Stimulated activated CD4-positive, alpha-beta T cell treated with anti-CD3 and anti-CD28 coated beads, Interleukin-15, amount 100 ng/mL, for 48 hours (primary cell): ENCODE measurements at places on chromosomes 1 and 21.

DNA sequence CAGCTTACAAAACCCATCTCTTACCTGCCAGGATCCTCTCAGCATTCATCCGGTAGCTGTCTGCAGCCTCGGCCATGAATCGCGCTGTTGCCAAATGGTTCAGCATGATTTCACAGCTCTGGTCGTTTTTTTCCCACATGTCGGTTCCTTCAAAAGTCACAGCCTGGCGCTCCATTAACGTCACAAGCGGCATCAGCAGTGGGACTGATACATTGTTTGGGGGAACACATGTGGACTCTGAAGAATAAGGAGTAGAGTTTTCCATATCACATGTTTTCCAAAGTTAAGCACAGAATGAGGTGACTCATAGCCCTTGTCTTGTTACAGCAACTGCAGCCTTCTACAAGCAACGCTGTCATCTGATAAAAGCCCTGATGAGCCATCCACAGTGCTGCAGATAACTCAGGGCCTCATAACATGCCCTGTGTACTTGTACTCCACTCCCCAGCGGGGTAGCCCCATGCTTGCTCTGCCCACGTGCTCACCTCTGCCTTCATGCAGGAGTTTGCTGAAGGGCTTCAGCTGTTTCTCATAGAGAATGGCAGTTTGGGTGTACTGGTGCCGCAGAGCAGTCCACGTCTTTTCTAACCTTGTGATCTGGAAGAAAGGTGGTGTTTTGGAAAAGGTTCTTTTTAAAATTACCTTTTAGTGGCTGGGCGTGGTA, 114.2 kb downstream of the BCAR3 start:
- no peak for DNase-seq

GRCh38 chr1:24830680-24831272, 85.5 kb downstream of the CLIC4 start:
- no peak for DNase-seq

DNA sequence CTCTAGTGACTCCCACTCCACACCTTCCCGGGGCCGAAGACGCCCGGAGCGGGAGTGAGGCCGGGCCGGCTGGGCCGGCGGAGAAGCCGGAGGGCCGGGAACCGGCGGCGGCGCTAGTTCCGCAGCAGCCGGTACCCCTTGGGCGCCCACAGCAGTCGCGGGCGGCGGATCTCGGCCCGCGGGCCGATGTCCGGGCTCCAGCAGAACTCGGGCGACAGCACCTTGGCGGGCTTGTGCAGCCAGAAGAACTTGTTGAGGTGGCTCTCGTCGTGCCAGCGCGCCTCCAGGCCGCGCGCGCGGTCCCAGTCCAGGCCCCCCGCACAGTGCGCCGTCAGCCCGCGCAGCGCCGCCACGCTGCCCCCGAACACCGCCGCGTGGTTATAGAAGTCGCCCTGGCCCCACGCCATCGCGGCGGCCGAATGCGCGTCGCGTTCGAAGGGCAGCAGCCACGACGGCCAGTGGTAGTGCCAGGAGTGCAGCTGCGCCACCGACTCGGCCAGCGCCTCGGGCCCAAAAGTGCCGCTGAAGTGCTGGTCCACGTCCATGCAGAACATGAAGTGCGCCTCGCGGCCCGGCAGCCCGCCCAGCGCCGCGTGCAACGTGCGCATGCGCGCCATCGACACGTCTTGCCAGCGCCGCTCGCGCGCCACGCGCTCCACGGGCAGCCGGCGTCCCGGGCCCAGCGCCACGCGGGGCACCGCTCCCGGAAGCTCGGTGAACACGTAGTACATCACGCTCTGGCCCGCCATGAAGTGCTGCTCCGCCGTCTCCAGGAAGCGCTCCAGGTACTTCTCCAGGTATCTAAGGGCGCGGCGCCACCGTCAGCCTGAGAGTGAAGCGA, 14.0 kb downstream of the A3GALT2 start:
- no peak for DNase-seq

DNA sequence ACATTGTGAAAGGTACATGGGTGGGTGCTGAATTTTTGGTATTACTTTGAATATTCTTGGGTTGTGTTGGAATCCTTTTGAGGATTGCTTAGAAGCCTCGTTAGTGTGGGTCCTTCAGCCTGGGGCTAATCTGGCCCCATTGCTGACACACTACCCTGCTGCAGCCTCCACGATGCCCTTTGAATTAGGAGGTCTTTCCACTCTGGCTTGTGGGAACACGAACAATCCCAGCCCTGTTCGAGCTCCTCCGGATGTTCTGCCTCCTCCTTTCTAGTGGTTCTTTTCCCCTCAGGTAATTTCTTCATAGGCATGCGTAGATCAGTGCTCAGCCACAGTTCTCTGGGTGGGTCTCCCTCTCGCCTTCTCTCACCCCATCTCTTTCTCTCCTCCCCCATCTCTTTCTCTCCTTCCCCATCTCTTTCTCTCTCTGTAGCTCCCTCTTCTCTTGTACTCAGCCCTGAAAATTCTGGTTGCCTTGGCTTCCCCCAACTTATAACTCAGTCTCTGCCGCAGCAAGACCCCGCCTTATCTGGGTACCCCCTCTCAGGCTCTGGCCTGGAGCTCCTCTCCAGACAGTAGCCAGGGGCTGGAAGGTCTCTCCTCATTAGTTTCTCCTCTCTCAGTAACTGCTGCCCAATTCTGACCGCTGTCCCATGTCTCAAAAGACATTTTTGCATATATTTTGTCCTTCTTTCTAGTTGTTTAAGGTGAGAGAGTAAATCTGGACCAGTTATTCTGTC, 46.0 kb upstream of the SLC19A1 start:
- no peak for DNase-seq

DNA sequence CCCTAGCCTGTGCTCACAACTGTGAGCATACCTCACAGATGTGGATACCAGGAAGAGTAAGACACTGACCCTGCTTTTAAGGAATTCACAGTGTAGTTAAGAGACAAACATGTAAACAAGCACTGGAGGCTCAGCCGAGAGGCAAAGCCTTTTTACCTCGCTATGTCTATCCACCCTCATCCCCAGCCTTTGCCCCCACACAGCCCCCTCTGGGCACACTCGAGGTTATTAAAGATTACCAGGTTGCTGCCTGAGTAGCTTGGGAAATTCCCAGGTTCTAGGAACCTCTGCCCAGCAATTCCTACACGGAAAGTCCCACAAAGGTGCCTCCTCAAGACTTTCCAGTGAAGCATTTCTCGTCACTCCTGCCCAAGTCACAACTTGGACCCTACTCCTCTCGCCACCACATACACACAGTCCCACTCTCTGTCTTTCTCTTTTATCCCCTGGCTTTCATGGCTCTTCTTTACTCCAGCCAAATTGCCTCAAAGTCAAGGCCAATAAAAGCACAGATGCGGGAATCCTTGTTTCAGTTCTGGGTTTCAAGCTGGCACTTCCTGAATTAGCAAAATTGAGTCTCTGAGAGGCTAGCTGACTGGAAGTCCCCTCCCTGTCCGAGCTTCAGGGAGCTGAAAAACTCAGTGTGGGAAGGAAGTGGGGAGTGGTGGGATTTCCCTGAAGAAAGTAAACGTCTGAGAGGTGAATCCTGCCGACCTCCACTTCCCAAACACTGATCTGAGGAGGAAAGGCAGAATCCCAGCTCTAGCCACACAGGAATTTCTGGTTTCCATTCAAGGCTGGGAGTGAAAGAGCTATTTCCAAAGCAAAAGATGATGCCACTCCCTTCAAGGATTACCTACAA, 7.6 kb downstream of the DENND2D start:
- no peak for DNase-seq

GRCh38 chr1:33468531-33468930, 3.9 kb upstream of the ZSCAN20 start:
- DNase-seq, result no peak

- no peak for DNase-seq
Measured at GRCh38 chr1:67738401-67738800, 53.4 kb downstream of the GADD45A start.

DNA sequence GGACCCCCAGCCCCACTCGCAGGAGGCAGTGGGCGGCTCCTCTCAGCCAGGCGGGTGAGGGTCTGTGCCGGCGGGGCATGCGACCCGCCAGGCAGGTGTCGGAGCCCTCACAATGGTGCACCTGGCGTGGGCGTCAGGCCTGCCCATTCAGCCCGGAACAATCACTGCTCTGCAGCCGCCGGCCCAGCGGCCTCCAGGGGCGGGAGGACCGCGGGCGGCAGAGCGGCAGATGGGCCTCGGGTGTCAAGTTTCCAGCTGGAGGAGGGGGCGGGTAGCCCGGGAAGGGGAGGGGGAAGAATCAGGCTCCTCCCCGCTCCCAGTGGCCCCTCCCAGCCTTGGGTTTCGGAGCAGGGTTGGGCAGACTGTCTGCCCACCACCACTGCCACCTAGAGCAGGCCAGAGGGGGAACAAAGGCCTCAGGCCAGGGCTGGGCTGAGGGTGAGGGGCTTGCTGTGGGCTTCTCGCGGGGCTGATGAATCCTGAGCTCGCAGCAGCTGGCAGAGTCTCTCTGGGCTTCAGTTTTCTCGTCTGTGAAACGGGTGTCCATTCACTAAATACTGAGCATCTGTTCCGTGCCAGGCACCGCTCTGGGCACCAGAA, 39.5 kb upstream of the CASZ1 start:
- no peak for DNase-seq

GRCh38 chr1:232579466-232579865, 50.5 kb downstream of the SIPA1L2 start:
- no peak for DNase-seq

- DNase-seq, result no peak
Measured at GRCh38 chr1:38006008-38006828, 904 bp upstream of the FHL3 start.

GRCh38 chr1:184166485-184166884, 115.0 kb downstream of the TSEN15 start:
- DNase-seq, result no peak

GRCh38 chr21:33939226-33939625, 23.6 kb upstream of the ATP5PO start:
- no peak for DNase-seq

DNA sequence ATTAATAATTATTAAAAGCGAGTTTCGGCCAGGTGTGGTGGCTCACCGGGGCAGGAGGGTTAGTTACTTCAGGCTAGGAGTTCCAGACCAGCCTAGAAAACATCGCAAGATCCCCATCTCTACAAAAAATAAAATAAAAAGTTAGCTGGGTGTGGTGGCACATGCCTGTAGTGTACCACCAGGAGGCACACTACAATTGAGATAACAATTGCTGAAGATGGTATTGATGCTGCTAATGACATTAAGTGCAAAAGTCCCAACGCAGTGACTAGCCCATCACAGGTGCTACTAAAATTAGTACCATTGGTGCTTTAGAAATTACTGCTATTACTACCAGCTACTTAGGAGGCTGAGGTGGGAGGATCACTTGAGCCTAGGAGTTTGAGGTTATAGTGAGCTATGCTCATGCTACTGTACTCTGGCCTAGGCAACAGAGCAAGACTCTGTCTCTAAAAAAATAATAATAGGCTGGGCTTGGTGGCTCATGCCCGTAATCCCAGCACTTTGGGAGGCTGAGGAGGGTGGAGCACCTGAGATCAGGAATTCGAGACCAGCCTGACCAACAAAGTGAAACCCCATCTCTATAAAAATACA, 156.6 kb downstream of the GREM2 start:
- DNase-seq, result no peak

GRCh38 chr1:39960431-39960958, 5.5 kb downstream of the MFSD2A start:
- DNase-seq, result no peak

DNA sequence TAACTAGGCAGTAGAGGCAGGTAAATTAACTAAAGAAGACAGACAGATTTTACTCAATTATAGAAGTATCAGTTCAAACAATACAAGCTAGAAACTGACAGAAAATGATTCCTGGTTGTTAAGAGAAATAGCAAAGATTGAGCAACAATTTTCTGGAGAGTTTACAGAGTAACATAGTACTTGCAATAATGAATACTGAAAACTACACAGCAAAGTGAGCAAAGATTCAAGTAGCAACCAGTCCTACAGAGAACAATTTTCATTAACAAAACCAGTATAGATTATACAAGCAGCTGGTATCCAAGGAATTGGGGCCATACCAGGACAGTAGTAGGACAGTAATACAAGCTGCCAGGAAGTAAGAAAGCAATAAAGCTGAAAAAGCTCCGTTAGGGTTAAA, 37.6 kb downstream of the EYA3 start:
- no peak for DNase-seq

DNA sequence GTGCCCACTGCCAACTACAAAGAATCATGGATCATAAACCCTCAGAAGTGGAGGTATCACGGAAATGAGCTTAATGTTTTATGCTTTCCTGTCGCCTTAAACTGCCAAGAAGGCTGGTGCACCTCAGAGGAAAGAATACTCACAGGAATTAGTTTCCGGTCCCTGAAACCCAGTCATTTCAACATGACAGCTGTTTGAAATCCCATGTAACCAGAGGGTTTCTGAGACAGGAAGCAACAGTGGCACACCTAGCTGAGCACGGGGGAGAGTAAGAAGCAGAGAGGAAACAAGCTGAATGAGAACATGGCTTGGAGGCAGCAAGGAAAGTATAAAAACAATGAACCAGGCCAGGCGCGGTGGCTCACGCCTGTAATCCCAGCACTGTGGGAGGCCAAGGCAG, 3.9 kb downstream of the JAK1 start:
- DNase-seq, result no peak

- DNase-seq, result no peak
Measured at GRCh38 chr1:160465123-160465522, 57.9 kb downstream of the SLAMF6 start.

GRCh38 chr1:228875741-228876140, 140.5 kb downstream of the RHOU start:
- no peak for DNase-seq

DNA sequence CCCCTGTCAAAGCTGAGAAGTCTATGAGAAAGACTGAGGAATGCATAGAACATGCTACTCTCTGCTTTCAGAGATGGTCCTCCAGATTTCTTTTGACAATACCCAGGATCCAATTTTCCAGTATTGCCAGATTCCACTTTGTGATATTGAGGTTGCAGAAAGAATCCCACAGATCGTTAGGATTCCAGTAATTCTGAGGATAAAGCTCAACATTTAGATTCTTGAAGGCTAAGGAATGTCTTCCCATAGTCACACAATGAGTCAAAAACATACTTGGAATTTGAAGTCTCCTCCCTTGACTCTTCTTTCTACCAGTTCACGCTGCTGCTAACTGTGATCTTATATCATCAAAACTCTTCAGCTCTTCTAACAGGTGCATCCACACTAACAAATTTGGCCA, 57.1 kb downstream of the TNFSF18 start:
- no peak for DNase-seq

DNA sequence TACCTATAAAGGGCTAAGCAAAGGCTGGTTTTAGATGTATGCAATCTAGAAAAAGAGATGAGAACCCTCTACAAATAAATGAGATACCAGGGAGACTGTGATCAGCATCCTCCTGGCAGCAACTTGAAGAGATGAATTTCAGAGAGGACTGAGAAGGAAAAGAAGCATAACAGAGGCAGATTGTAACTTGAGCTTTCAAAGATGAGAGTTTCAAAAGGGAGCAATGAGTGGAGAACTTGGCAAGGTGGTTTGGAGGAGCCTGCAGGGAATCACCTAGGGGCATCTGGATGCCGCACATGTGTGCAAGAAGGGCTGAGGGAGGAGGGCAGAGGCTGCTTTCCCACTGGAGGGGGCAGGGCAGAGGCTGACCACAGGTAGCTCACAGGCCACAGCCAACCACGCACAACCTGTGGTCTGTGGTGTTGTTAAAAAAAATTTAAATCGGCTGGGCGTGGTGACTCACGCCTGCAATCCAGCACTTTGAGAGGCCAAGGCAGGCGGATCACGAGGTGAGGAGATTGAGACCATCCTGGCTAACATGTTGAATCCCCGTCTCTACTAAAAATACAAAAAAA, 50.2 kb downstream of the PCNX2 start:
- no peak for DNase-seq
